T-helper 22 cell (primary cell): ENCODE measurements at places on chromosomes 11 and 22.

GRCh38 chr11:20247591-20248007 is 87.3 kb upstream of the DBX1 start:
- no peak for DNase-seq

DNA sequence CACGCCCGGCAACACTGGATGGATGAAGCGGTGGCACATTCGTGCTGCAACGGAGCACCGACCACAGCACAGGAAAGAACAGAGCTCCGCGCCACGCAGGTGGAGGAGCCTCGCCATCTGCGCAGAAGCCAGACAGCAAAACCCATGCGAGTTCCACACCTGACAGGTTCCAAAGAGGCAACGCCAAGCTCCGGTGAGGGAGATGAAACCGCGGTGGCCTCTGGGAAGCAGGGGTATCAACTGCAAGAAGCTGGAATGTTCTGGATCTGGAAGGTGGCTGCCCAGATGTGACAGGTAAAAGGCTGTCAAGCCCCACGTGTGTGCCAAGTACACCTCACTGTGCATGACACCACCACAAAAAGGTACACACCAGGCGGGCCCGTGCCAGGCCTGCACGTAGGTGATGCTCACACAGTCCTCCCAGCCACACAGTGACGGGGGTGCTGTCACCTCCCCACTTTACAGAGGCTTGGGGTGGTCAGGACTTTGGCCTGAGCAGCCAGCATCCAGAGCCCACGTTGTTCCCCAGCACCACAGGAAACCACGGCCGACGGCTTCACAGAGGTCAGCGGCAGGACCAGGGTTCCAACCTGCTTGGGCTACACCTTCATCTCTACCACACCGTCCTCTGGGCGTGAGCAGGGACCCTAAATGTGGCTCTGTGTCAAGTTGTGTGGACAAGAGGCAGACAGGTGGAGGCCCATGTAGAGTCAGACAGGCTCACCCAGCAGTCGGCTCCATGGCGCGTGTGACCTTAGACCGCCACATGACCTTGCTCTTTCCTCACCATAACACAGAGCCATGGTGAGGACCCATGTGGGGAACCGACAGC is 19.7 kb upstream of the EFCAB6 start:
- DNase-seq: no peak

- DNase-seq: peak; percentile 39
Measured at GRCh38 chr22:41286639-41287091, 678 bp upstream of the RANGAP1 start.

- no peak for DNase-seq
Measured at GRCh38 chr22:18121506-18121905, 10.9 kb downstream of the TUBA8 start.

DNA sequence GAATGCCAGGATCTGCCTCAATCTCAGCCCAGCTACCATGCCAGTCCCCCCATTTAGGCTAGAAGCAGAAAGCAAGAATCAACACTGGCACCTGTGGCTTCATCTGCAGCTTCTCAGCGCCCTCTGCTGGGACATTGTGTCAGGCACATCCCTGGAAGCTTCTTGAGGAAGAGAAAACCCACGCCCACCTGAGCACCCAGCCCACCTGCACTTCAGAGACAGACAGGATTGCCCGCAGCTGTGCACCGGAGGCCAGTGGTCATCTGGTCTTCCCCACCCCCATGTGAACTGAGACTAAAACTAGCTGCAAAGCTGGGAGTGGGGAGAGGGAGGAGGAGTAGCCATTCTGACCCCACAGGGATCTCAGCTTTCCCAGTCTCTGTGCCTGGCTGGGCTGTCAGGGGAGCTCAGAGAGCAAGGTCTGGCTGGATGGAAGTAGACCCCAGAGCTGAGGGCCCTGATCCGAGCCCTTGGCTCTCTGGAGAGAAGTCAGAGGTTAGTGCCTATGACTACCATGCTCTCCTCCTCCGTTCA is 66.8 kb downstream of the FEZ1 start:
- DNase-seq: no peak

DNA sequence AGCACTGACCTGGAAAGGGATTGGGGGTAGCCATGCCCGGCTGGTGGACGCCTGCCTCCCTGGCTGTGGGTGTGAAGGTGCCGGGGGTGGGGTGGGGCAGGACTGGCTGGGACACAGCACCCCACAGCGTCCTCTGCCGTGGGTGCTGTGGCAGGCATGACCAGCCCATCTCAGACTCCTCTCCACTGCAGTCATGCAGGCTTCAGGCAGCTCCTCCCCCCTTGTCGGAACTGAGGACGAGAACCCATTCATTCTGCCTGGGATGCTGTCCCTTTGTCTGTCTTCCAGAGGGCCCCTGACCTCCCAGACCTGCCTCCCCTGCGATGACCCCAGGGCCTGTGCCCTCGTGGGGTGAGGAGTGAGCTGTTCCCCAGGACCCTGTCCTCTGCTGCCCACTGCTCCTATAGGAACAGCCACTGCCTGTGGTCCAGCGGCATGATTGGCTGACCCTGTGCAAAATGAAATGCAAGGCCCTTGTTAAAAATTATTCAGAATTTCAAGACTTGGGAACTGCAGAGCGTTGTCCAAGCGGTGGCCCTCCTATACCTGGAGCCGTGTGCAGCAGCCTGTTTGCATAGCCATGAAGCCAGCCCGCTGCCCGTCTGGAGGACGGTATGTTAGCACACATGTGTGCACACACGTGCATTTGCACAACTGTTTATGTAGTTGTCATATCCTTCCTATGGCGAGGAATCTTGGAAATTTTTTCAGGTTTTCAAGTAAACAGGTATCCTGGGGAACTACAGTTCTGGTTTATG is 1122.3 kb downstream of the BRD1 start:
- DNase-seq: no peak

DNA sequence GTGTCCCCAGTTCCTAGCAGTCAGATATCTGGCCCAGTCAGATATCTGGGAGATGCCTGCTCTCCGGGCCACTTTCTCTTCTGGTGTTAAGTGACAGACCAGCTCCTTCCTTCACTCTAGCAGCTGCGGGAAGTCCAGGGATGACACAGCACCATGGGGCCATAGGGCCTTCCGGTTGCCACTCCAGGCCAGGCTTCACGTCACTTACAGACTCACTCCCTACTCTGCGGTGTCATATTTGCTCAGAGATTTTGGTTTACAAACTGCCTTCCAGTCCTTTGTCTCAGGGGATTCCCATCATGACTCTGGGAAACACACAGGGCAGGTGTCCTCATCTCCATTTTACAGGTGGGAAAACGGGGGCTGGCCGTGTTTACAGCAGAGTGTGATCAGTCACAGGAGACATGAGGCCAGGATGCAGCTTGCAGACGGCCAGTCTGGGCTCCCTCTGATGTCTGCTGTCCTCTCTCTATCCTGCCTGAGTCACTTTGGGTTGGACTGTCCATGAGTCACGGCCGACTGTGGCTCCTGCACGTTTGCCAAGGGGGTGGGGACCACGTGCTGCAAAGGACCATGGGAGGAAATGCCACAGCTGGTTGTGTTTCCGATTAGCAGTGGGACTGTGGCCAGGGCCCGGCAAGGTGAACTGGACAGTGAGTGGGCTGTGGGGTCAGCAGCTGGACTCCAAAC is 8.2 kb upstream of the TBC1D22A start:
- DNase-seq: peak; percentile 30

DNA sequence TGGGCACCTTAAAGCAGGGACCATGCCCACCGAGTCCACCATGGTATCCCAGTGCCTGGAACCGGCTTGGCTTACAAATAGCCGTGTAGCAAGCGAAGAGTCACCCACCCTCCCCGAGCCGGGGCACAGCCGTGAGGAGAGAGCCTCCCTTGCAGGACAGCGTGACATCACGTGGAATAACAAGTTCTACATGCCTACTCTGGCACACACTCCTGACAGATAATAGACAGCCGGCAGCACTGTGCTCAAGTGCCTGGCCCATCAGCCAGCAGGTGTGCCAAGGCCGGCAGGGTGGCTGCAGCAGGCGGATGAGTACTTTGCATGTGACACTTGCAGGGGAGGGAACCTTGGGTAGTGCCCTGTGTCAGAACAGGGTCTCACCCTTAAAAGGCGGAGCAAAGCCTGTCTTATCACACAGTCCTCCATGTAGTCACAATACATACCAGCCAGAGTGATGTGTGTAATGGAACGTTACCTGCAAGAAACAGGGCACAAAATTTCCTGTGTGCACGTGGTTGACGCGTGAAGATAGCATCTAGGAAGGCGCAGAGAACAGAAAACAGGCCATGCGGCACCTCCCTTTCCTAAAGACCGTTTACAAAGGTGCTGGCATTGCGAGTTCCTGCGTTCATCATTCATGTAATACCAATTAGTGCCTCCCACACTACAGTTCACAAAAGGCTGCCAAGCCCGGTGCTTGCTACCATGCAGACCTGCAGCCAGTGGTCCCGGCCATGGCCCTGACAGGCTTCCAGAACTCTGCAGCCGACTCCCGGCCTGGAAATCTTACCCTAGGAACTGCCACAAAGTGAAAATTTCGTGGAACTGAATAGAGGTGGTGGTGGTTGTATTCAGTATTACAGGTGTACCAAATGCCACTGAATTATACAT is 16.4 kb downstream of the TOM1 start:
- peak; percentile 30 for DNase-seq

- no peak for DNase-seq
Measured at GRCh38 chr22:30744224-30744623, 49.5 kb downstream of the OSBP2 start.

DNA sequence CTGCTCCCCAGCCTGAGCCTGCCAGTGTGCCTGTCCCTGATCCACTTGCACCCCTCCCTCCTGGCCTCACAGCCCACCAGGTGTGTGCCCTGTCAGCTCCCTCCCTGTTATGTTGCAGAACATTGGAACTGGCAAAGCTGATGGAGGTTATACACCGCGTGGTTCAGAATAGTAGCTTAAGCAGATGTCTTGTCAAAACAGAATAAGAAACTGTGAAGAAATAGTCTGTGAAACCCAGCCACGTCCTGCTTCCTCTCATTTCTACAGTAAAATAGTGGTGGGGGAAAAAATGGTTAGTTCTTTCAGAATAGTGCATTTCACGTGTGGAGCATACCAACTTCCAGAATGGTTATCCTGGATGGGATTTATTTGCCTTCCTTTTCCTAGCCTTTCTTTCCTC is 161.2 kb upstream of the NAV2 start:
- DNase-seq: no peak

DNA sequence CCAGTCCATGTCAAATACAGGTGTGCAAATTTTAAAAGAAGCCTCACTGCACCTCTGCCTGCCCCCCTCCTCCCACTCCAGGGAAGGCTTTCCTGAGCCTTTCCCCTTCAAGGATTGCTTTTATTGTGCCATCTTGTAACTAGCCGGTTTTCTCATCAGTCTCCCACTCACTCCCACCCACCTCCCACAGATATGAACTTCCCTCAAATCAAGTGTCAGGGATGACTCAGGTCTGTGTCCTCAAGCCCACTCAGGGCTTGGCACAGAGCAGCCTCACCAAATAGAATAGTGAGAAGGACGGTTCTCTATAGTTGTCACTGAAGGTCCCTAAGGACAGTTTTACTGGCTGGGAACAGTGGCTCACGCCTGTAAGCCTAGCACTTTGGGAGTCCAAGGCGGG is 43.0 kb downstream of the THAP12 start:
- no peak for DNase-seq

DNA sequence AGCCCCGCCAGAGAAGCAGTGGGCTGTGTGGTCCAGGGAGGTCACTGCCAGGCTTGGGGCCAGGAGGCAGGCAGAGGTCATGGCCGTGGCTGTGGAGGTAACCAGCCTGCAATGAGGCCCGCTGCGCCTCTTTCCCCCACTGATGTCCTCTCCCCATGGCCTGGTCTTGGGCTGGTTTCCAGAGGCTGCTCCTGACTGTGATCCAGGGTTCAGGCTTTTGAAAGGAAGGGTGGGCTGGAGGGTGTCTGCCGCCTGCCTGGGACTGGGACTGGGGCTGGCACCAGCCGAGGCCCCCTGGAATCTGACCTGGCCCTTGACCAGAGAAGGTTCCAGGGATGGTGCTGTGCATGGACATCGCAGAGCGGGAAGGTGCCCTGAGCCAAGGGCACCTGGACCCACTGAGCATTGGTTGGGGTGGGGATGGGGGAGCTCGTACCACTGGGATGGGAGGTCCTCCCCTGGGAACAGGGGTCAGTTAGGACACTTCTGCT is 59.6 kb upstream of the THY1 start:
- DNase-seq: no peak

DNA sequence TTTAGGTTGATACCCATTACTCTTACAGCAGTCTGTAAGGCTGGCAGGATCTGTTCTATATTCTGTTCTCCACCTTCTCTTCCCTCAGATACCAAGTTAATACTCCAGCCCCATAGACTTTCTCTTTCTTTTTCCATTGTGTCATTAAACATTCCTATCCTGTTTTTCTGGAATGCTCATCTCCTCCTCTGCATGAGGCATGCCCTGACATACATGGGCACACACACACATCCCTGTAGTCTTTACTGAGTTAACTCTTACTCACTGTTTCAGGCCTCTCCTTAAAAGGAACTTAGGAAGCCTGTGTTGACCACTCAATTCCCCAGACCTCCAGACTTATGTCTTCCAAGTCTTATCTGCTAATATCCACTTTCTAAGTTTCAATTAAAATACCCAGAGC is 476.8 kb downstream of the METTL15 start:
- DNase-seq: no peak

GRCh38 chr22:37802310-37803194 is 5.2 kb upstream of the GCAT start:
- DNase-seq: no peak

DNA sequence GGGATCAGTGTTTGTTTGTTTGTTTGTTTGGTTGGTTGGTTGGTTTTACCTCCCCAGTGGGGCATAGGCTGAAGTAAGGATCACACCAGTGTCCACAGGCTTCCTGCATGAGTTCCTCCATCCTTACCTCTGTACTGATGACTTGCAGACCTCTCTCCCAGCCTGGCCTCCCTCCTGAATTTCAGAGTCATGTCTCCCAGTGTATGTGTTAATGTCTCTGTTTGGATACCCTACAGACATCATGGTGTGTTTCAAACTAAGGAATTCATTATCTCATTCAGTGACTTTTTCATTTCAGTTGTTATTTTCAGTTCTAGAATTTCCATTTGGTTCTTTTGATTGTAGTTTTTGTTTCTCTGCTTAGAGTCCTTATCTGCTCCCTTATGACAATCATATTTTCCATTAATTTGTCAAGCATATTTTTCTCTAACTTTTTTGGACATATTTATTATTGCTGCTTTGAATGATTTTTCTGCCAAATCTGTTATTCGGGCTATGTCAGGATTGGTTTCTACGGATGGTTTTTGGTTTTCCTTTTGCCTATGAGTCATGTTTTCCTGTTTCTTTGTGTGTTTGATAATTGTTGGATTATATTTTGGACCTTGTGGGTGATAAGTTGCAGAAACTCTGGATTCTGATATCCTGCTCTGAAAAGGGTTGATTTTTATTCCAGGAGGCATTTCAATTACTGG is 23.6 kb downstream of the MYEOV start:
- DNase-seq: no peak
